ENCODE measurements at places on chromosomes 12 and 14.

- no peak for ATAC-seq
Measured at GRCh38 chr14:99609245-99610170, 5.5 kb upstream of the CCDC85C start.

GRCh38 chr14:78016532-78016931 lies 153.6 kb upstream of the NRXN3 start:
- no peak for ATAC-seq

DNA sequence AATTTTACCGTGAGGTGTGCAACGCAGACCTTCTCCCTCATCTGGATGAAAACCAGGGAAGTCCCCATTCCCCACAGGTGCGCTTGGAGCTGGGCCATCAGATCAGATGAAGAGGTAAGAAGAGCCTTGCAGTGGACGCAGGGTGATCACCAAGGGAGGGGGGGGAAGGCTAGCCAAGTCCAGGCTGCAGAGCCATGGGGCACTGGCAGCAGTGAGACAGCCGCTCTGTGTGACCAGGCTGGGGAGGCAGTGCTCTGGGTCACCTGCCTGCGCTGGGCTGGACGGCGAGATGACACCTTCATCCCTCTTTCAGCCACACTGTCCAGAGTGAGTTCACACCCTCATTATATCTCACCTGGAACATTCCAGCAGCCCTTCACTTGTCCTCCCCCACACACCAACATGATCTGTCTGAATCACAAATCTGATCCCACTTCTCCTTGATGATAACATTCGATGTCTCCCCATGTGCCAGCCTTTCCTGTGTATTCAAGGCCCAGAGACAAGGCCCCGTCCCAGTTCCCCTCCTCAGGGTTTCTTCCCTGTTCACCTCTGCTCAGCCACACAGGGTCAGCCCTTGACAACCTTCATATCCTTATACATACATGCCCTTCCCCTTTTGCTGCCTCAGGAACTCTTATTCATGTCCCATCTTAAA lies 65.9 kb upstream of the VASH1 start:
- no peak for ATAC-seq

DNA sequence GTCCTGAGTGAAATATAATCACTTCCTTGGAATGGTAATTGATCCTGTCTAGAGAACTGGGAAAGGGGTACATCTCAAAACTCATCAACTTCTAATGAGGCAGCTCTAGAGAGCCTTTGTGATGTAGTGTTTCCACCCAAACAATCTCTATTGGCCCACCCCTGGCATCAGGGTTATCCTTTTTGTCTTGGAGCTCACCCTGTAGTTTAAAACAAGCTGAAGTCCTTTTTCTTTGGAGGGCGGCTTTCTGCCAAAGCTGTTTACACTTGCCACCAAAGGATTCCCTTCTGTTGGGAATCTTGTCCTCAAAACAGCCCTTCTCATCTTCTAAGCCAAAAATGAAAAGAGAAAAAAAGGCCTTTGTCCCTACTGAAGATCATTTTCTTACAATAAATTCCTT lies 60.6 kb upstream of the GTF2A1 start:
- ATAC-seq, result no peak

DNA sequence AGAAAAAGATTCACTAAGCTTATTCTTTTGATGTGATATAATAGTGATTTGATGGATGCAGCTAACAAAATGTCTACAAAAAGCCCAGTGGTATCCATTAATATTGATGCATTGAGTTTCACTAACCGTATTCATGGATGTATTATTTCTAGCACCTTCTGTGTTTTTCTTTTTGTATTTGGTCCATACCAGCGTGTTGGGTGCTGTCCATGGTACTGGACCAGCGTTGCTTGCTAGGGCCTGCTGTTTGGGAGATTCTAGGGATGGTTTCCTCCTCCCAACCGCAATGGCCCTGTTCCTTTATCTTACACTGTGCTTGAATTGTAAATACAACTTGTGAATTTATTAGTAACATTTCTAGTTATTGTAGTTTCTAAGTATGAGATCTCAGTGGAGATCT lies 31.7 kb downstream of the ANO4 start:
- ATAC-seq, result no peak

GRCh38 chr12:50453872-50454271 lies 50.9 kb upstream of the DIP2B start:
- no peak for ATAC-seq

GRCh38 chr12:2543801-2544200 lies 251.0 kb upstream of the FKBP4 start:
- no peak for ATAC-seq

GRCh38 chr12:94147387-94147990 lies 888 bp upstream of the PLXNC1 start:
- ATAC-seq, result no peak

GRCh38 chr14:103916636-103917262 lies 11.5 kb upstream of the TDRD9 start:
- ATAC-seq, result no peak

DNA sequence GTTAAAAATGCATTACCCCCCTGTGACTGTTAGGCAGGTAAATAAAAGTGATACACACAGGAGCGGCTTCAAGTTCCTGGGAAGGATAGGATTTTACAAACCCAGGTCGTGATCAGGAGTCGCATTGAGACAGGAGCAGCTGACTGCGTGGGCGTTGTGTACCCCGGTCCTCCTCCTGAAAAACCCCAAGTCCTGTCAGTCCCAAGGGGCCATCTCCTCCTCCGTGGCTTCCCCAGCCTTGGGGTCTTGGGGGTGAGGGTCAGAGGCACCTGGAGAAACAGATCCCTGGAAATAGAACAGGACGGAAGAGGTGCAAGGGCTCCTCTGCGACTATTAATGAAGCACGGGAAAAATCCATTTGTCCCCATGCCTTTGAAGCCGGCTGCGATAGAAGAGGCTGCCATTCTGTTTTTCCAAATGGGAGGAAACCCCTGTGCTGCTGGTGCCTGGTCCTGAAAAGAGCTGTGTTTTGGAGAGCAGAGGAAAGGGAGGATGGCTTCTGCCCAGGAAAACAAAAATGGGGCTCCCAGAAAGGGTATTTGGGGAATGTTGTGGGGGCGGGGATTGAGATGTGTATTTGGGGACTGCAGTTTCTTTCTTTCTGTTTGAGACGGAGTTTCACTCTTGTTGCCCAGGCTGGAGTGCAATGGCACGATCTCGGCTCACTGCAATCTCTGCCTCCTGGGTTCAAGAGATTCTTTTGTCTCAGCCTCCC lies 143.1 kb downstream of the ZNF664 start:
- ATAC-seq, result no peak

- ATAC-seq, result no peak
Measured at GRCh38 chr14:95535226-95536021, 574 bp downstream of the GLRX5 start.

DNA sequence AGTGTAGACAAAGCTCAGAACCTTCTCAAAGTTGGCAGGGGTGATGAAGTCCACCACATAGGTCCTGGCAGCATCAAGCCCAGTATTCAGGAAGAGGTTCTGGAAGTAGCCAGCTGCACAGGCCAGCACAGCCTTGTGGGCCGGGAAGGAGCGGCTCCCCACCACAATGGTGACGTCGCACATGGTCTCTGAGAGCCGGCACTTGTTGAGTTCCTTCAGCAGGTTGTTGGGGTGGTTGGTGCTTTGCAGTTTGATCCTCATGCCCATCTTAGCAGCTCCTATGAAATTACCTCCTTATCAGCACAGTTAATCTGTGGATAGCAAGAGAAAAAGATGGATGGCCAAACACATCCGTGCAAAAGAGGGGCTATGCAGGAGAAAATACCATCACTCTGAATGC lies 1.7 kb downstream of the ZBTB39 start:
- no peak for ATAC-seq

- no peak for ATAC-seq
Measured at GRCh38 chr14:22163051-22163450, 426.0 kb downstream of the DAD1 start.

- ATAC-seq, result peak; percentile 34
Measured at GRCh38 chr12:104276273-104277131, 27.0 kb upstream of the EID3 start.

- no peak for ATAC-seq
Measured at GRCh38 chr12:28099871-28100270, 90.4 kb upstream of the CCDC91 start.

GRCh38 chr12:132354211-132354981 lies 25.0 kb upstream of the GALNT9 start:
- ATAC-seq, result no peak

DNA sequence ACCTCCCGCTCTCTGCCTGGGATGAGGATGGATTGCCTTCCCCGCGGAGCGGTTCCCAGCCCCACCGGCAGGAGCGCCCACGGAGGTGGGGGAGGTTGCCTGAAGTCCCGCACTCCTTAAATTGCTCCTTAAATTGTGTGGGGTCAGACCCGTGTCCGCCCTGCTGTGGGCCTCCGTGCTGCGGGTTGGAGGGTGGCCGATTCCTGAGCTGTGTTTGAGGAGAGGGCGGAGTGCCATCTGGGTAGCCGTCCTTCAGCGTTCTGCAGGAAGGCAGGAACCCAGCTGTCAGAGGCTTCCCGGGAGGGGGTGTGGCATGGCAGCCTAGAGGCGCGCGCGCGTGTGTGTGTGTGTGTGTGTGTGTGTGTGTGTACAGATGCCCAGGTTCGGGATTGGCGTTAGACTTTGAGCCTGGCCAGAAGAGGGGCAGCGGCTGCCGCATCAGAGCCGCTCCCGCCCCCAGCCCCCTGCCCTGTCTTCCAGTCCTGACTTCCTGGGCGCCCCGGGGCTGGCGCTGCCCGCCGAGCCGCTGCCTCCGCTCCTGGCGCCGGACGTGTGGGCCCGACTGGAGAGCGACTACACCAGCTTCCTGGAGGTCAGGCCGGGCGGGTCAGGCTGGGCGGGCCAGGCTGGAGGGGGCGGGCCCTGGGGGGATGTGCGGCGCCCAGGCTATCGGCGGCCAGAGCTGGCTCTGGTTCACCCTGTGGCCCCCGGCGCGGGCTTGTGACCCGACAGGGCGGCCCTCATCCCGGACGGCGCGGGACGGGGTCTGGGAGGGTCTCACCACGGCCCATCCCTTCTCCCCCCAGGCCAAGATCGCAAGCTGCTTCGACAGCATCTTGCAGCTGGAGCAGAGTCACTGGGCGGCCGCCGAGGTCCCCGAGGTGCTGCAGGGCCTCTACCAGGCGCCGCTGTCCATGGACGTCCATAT lies 9.2 kb downstream of the EXOC3L4 start:
- ATAC-seq, result peak; percentile 46

GRCh38 chr12:31651893-31652521 lies 7.5 kb upstream of the ETFBKMT start:
- no peak for ATAC-seq

DNA sequence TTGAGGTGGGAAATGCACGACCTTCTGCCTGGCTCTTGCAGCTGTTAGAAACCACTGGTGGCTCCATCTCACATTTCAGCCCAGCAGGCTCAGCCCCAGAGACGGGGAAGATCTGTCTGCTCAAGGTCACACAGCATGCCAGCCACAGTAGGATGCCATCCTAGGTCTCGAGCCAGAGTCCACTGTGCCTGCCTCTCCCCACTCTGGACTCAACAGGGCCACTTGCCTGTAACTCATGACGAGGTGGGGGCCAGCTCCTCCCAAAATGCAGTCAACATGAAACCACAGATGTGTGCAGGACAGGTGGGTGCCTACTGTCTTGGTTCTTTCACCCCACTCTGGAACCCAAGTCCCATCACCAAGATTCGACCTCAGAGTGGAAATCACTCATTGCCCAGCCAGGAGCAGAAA lies 23.2 kb downstream of the BCL11B start:
- no peak for ATAC-seq

DNA sequence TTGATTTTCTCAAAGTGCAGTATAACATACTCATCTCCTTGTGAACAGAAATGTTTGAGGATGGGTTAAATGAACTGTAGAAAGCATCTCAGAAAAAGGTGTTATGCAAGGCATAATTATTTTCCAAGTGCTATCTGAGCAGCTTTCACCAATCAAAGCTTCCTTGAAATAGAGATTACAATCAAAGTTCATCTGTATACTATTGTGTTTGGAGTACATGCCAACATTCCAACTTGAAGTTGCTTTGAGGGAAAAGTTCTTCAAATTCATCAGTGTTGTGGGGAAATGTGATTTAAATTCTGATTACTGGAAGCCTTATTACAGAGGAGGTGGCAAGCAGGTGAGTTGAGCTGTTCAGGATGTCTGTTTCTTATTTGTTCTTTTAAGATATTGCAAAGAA lies 68.2 kb downstream of the TMTC2 start:
- ATAC-seq, result no peak

DNA sequence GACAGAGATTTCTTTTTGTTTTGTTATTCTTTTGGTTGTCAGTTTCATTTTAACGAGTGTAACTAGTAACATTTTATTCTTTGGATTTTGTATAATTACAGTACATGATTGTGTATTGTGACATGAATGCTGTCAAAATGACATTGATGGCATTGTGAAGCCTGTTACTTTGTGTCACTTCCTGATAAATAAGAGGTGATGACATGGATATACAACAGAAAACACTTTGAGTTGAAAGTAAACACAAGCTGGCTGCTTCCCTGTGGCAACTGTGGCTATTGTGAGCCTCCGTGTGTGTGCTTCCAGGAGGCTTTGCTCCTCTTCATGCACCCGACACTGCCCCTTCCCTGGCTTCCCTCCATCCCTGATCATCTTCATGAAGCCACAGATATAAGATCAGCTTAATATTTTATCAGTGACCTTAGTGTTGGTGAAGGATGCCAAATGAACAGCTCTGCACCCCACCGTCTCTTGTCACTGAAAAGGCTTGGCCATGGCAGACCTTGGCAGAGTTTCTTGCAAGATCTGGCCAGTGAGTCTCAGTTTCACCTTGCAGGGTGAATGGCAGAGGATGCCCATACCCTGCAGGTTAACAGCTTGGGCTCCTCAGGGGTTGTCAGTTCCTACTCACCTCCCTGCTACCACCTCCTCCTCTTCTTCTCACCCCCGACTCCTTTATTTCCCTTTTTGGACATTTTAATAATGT lies 191.9 kb downstream of the EPS8 start:
- ATAC-seq, result no peak

GRCh38 chr14:74616507-74616906 lies 4.5 kb upstream of the LTBP2 start:
- no peak for ATAC-seq

- ATAC-seq, result no peak
Measured at GRCh38 chr12:3055704-3056467, 21.3 kb upstream of the TSPAN9 start.

DNA sequence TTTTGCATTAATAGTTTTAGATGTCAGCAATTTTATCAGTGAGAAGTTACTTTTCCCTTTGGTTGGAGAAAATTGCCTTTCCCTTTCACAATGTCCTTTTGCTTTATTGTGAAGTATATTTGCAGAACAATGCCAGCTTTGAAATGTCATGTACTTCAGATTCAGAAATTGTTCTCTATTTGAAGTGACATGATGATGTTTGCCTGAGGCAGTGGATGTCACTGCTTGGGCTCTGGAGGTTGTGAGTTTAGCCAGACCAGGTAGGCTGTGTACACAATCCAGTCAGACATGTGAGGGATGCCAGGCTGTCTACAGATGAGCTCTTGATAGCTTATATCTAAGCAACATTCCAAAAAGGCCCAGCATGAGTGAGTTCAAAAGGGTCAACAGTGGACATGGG lies 451.9 kb upstream of the FBXO33 start:
- ATAC-seq, result no peak

- ATAC-seq, result no peak
Measured at GRCh38 chr12:120887253-120888043, 16.7 kb downstream of the SPPL3 start.

GRCh38 chr14:79496701-79497100 lies 714.6 kb downstream of the DIO2 start:
- ATAC-seq, result no peak

- no peak for ATAC-seq
Measured at GRCh38 chr14:54667764-54668163, 100.8 kb downstream of the SAMD4A start.

Data from gastroesophageal sphincter (tissue), 4 donors.